ENCODE measurements at places on chromosomes 13 and 19.

DNA sequence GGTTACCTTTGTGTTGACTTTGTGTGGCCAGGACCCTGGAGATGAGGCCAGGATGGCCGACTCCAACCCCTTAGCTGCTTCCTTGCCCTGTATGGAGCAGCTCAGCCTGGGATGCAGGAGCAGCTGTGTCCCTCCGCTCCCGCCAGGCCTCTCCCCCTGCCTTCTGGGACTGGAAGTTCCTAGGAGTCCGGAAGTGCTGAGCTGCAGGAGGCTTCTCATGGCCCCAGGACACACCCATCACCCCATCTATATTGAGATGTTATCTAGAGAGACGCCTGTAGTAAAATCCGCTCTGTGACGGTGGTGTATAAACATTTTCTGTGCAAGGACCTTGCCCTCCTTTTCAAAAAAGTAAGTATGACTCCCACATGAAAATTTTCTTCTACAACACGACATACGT is 27.0 kb downstream of the WTIP start:
- no peak for DNase-seq

GRCh38 chr13:96650301-96650886 is 343.9 kb downstream of the OXGR1 start:
- peak; percentile 48 for DNase-seq

DNA sequence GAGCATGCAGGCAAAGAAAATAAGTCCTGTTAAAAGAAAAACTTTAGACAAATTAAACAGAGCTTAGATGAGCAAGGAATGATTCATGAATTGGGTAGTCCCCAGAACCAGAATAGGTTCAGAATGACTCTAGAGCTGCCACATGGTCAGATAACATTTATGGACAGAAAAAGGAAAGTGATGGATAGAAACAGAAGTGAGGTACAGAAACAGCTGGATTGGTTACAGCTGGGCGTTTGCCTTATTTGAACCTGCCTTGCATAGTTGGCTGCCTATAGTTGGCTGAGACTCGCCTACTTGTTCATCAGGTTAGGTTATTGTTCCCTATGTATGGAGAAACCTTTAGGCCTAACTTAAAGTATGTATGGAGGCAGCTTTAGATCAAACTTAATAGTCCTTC is 35.4 kb downstream of the WDFY2 start:
- DNase-seq = no peak

GRCh38 chr13:103568314-103568713 is 502.1 kb upstream of the SLC10A2 start:
- DNase-seq = no peak

GRCh38 chr13:46656786-46657185 is 103.8 kb downstream of the LRCH1 start:
- no peak for DNase-seq

DNA sequence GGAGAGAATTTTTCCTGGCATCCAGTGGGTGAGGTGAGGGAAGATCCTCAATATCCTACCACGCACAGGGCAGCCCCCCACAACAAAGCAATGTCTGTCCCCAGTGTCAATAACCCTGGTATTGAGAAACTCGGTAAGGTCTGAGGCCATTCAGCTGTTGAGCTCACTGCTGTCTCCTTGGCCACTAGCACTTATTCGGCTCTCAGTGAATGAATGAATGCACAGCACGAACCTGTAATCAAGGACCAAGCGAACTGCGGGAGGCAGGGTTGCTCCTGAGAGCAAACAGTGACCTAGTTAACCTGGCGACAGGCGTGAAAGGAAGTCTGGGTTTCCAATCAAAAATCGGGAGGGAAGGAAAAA is 640 bp downstream of the ZSCAN5A start:
- DNase-seq = peak; percentile 2

DNA sequence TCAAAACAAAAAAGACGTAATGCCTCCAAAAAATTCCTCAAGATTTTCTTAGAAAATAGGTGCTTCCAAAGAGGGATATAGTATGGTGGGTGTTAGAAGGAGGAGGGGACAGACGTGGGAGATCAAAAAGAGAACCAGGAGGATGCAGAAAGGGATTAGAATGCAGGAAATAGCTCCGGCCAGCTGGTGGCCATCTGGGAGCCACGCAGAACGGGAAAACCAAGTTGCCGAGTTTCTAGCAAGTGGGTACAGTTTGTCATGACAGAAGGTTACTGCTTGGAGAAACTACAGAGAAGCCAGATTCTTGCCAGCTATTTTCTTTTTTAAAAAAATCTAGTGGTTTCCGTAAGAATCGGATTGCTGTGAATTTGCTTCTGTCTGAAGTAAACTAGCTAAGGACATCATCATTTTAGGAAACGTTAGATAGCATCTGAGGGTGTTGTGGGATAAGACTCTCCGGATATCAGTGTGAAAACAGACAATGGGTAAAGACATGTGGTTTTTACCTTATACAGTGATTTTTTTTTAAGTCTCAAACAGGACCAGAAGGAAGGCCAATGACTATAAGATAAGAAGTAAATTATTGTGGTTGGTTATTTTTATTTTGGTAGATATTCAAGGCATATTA is 104.9 kb downstream of the HSPH1 start:
- DNase-seq = no peak

GRCh38 chr19:51026554-51026831 is at the start of gene KLK11:
Gene KLK11 (minus strand): TSS chr19:51026616. CDS start chr19:51025631, 985 bp downstream.
- no peak for DNase-seq

DNA sequence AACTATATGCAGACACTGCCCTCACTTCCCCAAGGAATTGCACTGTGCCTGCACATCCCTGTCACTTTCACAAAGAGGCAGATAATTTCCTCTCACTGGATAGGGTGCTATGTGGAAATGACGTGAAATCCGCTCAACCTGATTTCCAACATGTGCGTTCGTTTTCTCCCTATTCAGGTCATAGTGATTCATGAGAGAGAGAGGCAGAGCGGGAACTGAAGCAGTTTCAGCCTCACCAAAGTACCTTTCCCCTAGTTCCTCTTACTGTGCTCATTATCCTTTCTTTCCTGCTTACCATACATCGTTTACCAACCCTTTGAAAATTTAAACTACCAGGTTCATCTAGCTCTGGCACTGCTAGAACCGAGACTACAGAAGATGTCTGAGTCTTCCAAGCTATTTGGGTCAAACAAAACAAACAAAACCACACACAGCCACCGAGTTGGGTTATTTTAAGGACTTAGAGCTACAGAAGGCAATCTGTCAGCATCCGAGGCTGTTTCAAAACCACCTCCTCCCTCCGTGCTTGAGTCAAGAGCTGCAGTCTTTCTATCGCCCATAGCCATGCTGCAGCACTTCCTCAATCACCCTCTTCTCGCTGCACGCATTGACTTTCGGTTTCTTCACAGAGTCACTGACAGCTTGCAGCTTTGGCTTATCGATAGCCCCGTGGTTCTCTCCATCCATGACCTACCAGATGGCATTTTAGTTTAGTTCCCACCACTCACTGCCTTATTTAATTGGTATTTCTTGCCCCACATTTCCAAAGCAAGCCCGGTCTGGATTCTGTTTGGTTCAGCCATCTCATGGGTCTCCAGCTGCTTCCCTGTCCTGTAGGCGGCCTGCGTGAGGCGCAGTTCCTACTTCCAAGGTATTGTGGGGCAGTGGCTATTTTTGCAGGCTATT is 1395.8 kb downstream of the EFNB2 start:
- DNase-seq = no peak

GRCh38 chr13:40151673-40152072 is 496.2 kb downstream of the COG6 start:
- DNase-seq = no peak

DNA sequence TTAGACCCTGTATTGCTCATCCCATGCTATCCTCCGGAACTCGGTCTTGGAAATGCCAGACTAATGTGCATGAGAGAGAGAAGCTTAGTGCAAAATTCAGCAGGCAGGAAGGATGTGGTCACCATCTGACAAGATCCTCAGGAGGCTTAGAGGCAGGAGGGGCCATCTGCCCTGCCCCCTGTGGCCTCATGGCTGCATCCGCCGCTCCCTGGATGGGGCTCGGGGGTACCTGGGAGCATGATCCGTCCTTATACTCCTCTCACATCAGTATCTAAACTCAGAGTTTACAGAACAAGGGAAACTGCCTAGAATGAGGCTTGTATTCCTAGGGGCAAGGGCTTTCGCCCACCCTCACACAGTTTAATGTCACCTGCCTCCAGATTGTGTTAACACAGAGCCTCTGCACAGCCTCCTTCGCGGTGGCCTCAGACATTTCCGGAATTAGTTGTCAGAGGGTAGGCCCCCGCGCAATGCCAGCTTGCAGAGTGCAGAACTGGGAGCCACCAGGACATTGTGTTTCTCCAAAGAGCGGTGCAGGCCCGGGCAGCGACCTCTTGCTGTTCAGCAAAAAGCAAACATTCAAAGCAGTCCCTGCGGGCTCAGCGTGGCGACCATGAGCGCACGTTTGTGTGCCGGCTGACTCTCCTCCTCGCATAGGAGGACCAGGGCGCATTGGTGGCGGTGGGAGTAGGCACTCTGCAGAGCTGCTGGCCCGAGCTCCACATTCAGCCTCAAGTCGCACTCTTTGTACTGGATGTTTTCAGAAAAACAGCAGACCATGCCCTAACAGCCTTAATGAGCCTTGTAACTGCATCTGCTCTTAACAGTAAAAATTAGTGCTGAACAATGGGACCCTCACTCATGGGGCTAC is 39.1 kb downstream of the GPR12 start:
- no peak for DNase-seq

DNA sequence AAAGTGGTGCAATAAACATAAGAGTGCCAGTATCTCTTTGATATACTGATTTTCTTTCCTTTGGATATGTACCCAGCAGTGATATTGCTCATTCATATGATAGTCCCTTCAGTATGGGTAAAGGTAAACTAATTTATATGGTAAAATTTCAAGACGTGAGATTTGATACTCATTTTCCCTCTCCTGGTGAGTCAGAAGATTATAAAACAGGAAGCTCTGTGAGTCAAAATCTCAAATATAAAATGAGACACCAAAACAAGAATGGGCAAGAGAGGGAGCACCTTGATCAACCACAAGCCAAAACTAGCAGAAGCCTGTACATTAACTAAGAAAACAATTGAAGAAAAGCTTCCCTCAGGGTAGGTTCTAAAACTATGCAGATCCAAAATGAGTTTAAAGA is 216.3 kb downstream of the SLITRK6 start:
- DNase-seq = no peak

- DNase-seq = no peak
Measured at GRCh38 chr13:87311165-87311564, 360.0 kb upstream of the SLITRK5 start.

- no peak for DNase-seq
Measured at GRCh38 chr13:77338329-77338728, 11.4 kb upstream of the MYCBP2 start.

- DNase-seq = no peak
Measured at GRCh38 chr19:55670280-55671053, 4.6 kb upstream of the EPN1 start.

DNA sequence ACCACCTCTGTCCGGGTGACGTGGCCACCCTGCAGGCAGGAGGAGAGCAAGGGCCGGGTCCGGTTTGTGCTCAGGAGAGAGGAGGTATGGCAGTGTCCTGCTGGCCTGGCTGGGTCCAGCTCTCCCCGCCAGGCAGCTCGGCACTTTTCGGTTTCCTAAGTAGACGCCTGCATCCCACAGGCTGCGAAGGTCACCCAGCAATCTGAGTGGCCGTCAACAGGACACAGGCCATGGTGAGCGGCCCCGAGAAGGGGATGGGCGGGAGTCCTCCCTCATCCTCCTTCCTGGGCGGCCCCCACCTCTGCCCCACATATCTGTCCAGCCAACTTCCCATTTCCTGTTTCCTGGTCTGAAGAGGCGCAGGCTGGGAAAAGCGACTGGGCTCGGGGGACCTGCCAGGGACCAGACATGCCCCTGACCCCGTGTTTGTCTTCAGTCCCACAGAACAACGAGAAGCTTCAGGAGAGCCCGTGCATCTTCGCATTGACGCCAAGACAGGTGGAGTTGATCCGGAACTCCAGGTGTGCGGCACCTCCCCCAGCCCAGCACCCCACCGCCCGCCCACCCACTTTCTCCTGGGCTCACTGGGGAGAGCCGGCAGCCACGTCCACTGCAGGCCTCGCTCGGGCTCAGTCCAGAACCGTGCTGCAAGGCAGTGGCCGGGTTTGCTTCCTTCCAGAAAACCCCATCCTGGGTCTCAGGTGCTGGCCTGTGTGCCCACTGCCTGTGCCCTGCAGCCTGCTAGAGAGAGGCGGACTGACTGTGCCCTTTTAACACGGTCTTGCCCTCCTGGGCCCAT is 16.3 kb downstream of the PIAS4 start:
- DNase-seq = no peak

DNA sequence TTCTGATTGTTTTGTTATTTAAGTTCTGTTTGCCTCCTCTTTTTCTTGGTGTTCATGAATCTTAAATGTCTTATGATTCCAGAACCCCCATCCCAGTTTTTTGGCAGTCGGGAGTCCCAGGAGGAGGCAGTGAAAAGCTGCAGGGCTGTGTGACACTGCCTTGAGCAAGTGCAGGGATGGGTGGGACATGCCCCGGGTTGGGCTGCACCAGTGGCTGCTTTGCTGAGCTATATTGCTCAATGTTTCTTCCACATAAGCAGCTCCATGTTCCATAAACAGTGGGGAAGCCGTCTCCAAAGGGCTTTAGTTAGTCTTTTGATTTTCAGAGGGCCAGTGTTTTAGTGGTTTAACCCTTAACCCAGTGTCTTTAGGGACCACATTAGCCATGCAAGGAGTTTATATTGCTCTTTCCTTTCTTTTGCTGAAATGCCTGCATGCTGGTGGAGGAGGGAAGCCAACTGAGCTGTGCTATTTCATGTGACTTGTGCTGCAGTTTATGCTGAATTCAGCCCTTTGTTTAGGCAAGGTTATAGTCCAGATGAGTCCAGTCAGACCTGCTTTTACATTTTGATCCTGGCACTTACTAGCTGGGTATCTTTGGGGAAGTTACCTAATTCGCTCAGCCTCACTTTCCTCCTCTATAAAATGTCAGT is 13.1 kb downstream of the ATP8A2 start:
- no peak for DNase-seq

DNA sequence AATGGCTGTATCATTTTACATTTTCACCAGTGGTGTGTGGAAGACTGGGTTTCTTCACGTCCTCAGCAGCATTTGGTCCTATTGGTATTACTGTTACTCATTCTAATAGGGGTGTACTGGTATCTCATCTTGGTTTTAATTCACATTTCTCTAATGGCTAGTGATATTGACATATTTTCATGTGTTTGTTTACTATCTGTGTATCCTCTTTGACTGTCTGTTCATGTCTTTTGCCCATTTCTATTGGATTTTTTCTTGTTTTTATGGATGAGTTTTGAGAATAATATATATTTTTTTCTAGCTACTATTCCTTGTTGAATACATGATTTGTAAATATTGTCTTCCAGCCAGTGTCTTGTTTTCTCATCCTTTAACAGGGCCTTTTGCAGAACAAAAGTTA is 13.8 kb downstream of the IFNL2 start:
- no peak for DNase-seq

DNA sequence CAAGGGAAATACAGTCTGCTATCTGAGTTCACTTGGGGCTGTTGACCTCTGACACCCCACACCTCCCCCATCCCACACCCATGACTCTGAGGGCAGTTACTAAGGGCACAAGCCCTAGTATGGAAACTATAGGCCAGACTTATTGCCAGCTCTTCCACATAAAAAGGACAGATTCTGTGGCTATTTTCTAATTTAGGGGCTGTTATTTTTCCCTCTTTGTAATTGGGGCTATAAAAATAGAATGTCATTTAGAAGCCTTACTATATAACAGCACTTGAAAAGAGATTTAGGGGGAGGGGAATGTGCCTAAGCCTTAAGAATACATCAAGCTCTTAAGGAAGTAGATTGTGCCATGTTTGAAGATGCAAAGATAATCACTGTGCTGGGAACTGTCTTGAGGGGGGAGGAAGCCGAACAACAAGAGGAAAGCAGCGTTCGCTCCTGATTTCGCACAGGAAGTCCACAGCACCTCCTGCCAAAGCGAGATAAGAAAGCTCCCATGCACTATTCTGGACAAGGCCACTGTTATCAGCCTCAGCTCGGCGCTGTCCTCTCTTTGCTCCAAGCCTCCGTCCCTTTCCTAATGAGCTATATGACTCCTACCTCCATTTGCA is 86.6 kb downstream of the FLT1 start:
- no peak for DNase-seq
